ENCODE measurements at places on chromosomes 13 and 19.

DNA sequence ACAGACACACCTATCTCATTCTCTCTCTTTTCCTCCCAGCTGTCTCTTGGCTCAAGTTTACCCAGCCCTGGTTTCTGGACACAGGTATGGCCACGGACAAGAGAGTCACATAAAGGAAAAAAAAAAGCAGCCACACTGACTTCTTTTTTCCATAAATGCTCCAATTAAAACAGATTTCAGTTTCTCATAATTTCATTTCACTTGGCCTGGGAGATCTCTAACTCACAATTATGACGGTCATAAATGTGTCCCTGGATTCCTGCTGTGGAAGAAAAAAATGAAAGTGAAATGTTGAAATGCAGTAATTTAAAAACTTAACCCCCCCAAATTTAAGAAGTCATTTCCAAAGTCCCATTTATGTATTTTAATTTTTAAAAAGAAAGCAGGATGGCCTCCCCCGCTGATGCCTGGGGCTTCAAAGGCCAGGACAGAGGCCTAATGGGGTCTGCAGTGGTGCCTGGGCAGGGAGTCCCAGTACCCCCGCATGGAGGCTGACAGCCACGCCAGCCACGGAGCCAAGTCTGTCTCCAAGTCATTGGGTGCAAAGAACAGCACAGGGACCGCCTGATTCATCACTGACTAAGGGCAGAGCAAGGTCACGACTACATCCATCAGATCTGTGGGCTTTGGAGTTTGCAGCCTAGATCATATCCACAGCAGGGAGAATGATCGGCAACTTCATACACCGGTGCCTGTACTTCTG is 79.7 kb downstream of the TSHZ3 start:
- DNase-seq: no peak

GRCh38 chr19:55678121-55678671 is 3.2 kb downstream of the EPN1 start:
- DNase-seq: no peak

GRCh38 chr13:32045982-32046785 is 14.6 kb downstream of the FRY start:
- DNase-seq: no peak

- DNase-seq: no peak
Measured at GRCh38 chr13:67366533-67366932, 136.4 kb upstream of the PCDH9 start.

GRCh38 chr13:45702088-45702487 is at the start of gene CBY2:
Gene CBY2 (plus strand): TSS chr13:45702320. CDS start chr13:45702391, 71 bp downstream.
- no peak for DNase-seq

- DNase-seq: no peak
Measured at GRCh38 chr19:46355234-46356148, 8.6 kb downstream of the PPP5C start.

DNA sequence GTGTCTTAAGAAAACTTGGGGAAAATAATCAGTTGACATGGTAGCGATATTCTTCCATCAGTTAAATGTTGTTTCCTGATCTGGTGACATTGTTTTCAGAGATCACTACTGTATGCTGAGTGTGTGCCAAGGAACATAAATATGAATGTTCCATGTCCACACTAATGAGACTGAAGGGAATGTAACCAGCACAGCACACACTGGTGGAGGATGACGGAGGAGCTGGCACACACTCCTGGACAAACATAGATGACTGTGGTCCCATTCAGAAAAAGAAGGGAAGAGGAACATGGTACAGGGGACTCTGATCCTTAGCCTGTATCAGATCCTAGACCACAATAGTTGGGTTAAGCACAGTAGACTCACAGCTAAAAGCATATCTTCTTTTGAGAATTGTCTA is 574.8 kb downstream of the MYO16 start:
- DNase-seq: no peak

GRCh38 chr13:48506092-48506701 is 26.7 kb downstream of the RCBTB2 start:
- no peak for DNase-seq

- no peak for DNase-seq
Measured at GRCh38 chr13:64239372-64239771, 2823.7 kb upstream of the PCDH20 start.

- no peak for DNase-seq
Measured at GRCh38 chr19:14871619-14872230, 14.2 kb downstream of the OR7A17 start.

DNA sequence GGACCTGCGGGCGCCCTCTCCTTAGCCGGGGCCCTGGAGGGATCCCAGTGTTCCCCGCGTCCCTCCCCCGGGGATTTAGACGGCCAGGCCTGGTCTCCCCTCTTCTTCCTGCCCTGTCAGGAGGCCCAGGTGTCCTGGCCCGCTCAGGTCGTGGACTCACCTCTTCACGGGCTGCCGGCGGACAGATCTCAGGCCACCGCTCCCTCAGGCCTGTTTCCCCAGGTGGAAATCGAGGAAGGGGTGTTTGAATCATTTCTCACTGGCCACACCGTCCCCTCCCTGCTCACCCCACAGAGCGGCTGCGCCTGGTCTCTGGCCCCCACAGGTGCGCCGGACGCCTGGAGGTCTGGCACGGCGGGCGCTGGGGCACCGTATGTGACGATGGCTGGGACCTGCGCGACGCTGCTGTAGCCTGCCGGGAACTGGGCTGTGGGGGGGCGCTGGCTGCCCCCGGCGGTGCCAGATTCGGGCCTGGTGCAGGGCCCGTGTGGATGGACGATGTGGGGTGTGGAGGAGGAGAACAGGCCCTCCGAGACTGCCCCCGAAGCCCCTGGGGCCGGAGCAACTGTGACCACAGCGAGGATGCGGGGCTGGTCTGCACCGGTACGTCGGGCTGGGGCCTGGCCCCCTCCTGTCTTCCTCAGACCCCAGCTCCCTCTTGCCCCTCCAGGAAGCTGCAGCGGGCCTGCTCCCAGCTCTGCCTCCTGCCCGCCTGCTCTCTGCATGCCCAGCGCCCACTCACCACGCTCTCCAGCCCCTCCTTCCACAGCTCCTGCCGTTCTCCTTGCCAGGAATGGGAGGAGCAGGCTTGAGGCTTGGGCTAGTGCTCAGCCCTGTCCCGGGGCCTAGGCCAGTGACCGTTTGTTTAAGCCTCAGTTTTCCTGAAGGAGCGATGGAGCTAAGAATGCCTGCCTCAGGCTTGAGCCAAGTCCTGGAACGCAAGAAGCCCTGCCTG is 2.5 kb downstream of the SSC5D start:
- DNase-seq: no peak

DNA sequence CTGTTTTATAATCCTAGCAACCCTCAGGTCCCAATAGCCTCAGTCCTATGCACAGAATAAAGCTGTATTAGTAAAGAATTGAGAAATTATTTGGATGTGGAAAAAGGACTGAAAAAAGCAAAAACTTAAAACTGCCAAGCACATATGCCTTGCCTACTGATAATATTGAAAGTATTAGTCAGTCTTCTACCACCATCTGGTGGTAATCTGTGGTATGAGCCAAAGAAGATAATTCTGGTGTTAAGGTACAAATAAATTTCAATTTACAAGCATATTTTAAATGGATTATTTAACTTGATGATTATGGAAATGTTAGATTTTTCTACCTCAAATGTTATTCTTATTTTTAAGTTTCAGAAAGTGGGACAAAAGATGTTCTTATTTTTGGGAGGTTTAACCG is 460.3 kb upstream of the KLHL1 start:
- DNase-seq: no peak

DNA sequence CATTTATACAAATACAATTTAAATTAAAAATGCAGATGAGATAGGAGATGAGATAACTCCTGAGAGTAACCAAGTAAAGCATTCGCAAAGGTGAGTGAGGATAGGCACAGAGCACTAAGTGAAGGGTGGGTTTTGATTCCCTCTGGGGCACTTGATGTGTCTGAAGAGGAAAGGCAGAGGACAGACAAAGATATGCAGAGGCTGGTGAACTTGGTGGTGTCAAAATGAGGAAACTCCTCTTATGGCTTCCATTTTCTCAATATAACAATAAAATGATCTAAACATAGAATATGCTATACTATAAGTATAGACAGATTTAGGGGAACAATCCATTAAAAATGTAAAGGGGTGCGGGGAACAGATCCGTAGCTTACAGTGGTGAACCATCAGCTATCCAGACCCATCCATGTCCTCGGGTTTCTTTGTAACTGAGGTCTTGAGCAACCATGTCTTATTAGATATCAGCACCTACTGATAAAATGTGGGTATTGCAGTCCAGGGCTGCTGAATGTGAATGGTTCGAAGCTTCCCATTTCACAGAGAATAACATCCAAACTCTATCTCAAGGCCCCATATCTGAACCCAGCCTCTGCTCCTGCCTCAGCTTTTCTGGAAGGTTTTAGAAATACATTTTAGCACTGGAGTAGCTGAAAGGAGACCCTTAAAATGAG is 73.9 kb upstream of the SLC10A2 start:
- DNase-seq: no peak

DNA sequence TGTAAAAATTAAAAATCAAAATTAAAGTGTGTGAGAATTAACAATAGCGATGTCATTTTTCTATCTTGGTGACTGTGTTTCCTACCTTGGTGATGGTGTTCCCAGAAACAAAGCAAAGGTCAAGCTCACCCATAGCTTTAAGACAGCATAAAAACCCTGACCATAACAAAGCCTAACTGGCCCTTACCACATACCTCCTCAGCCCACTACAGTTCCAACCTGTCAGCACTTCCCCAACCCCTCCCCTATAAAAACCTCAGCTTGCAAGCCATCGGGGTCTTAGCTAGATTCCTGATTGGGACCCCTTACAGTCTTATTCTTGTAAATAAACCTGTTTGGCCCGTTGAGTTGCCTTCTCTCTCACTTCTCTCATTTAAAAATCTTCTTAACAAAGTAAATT is 484.4 kb upstream of the PCDH20 start:
- no peak for DNase-seq

DNA sequence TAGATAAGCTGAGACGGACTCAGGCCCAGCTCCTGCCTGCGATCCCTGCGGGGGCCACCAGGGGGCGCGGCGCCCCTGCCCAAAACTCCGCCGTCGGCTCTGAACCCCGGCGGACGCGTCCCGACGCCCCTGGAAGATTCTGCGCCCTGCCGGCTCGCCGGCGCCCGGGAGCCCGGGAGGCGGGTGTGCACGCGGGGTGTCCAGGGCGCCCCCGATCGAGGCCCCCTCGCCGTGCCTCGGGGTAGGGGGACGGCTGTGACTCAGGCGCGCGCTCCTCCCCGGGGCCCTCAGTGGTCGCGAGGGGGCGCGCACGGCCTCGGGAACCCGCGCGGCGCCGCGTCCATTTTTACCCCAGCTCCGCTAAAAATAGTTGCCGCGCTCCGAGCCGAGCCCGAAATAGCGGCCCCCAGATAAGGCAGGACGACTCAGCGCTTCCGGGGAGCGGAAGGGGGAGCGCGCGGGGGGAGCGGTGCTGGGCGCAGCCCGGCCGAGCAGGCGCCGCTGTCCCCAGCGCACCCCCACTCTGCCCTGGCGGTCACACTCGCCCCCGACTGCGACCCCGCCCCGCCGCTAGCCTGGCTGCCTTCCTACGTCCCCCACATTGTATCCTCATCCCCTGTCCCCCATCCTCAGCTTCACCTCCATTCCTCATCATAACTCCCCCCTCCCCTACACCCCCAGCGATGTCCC is 16.0 kb upstream of the ERCC1 start:
- DNase-seq: peak; percentile 68

- DNase-seq: no peak
Measured at GRCh38 chr19:57031106-57031505, 88.7 kb upstream of the USP29 start.

- no peak for DNase-seq
Measured at GRCh38 chr13:50387051-50387581, 371.9 kb downstream of the KCNRG start.

DNA sequence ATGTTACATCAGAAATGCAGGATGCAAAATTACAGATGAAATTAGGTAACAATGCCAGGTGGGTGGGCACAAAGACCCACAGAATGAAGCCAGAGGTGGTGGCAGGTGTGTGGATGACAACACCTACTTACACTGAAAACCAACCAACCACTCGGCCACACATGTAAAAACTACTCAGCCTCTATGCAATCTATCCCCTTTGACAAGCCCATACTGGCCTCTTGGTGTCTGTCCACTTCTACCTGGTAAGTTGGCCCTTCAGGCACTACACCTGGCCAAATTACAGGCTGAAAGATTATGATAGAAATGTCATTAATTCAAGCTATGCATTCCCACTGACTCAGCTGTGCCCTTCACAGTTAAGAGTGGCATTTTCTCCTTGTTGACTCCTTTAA is 50.0 kb downstream of the BRD4 start:
- no peak for DNase-seq

DNA sequence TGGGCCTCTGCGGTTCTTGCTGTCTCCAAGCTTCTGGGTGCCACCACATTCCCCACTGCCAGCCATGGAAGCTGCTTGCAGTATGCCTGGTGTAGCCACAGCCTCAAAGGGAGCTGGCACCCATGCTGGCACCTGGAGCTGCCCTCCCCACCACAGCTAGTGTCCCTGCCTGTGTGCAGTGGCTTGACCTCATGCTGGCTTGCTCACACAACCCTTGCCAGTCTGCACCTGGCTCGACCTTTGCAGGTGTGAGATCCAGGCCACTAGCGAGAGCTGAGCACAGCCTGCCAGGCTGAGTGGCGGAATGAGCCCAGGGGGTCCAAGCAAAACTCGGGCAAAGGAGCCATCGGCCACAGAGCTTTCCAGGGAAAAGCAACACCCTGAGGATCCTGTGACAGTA is 236.7 kb upstream of the CSNK1A1L start:
- no peak for DNase-seq

- no peak for DNase-seq
Measured at GRCh38 chr19:35404879-35405622, 34.2 kb downstream of the GPR42 start.

DNA sequence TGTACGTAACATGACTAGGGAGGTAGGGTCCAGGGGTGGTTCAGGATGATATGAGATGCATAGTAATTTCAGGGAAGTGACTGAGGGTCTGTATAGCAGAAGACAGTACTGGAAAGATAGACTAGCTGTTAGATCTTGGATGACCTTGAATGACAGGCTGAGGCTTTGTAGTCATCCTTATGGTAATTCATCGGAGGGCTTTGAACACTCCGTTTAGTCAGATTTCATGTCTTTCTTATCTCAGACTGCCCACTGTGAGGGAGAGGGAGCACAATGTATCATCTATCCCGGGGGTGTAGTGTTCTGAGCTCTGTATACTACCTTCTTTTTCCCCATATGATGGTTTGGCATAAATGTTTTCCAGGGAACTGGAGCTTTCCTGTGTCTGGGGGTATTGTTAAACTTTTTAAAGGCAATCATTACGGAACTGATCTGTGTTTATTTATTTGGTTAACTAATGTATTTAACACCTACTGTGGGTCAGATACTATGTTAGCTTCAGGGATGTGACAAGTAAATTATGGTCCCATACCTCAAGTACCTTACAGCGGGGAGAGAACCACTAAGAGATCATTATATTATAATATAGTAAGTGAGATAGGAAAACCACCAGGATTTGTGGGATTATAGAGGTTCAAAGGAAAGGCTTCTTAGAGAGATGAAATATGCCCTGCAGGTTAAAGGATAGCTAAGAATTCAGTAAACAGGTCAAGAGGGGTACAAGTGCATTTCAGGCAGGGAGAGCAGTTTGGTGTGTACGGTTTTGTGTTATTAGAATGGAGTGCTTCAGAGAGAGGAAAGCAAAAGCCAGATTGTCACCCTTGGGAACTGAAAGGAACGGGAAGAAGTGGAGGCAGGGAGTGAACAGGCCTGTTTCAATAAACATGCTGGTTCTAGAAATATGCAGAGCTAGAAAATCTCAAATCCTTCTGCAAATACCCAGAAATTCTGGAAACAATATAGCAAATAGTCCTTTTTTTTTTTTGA is 164.8 kb upstream of the KL start:
- no peak for DNase-seq

- DNase-seq: no peak
Measured at GRCh38 chr19:15588265-15588664, 26.8 kb upstream of the CYP4F8 start.

GRCh38 chr13:26047040-26047439 is 4.8 kb downstream of the SHISA2 start:
- DNase-seq: no peak

All from stimulated activated CD8-positive, alpha-beta memory T cell treated with anti-CD3 and anti-CD28 coated beads, Interleukin-15, amount 100 ng/mL, for 24 hours (primary cell).